ENCODE measurements at places on chromosomes 13 and 19. TPM values are rescaled to one million over a fixed set of nuclear protein-coding genes. Genes with fewer than 3 reads are reported as not detected.

Gene RBM42
- total RNA-seq: 88.9 TPM

Gene CYSLTR2
- not detected for total RNA-seq

Gene CASP14
- not detected for total RNA-seq

Gene RGL3
- total RNA-seq: 1.1 TPM

Gene PLEKHA4
- total RNA-seq: 31.0 TPM

Gene CELF5
- total RNA-seq: not detected

Gene GZMM
- not detected for total RNA-seq

- H3K27me3 ChIP-seq: no peaks in the 10 kb centered on the region
- peak overlapping the region; percentile 40 for H3K4me3 ChIP-seq
- H3K27ac ChIP-seq: no peak overlapping the region
- peaks cover 19% of the 10 kb centered on the region for H3K4me1 ChIP-seq
- H3K36me3 ChIP-seq: no peaks in the 10 kb centered on the region
- DNase-seq: no peak
These were observed 1.7 kb downstream of the ANO8 start for GRCh38 chr19:17332677-17333581.

DNA sequence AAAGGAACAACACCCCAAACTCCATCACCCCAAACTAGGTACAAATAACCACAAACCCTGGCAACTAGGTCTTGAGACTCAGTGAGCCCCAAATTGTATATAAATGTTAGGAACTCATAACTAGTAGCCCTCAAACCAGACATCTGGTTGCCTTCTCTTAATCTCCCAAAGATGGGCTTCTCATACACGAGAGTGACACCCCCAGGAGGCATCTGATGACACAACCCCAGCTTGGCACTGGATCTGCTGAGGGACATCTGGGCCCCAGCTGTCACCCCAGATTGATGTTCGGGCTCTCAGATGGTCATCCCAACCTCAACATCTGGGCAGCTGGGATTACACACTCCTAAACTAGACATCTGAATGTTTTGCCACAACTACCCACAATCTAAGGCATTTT lies 14.8 kb downstream of the RABAC1 start:
- no peaks in the 10 kb centered on the region for H3K4me1 ChIP-seq
- H3K36me3 ChIP-seq: no peaks in the 10 kb centered on the region
- no peak for DNase-seq
- no peak overlapping the region for H3K27ac ChIP-seq

- H3K36me3 ChIP-seq: no peaks in the 10 kb centered on the region
- no peak for DNase-seq
- H3K27ac ChIP-seq: peak overlapping the region; percentile 91
- no peaks in the 10 kb centered on the region for H3K27me3 ChIP-seq
- peaks cover 43% of the 10 kb centered on the region for H3K4me1 ChIP-seq
- peak overlapping the region; percentile 66 for H3K4me3 ChIP-seq
These were observed 208.0 kb downstream of the SPRY2 start for GRCh38 chr13:80132741-80133601.

- H3K36me3 ChIP-seq: no peaks in the 10 kb centered on the region
- no peak for DNase-seq
- H3K27ac ChIP-seq: no peak overlapping the region
- no peaks in the 10 kb centered on the region for H3K4me1 ChIP-seq
- H3K4me3 ChIP-seq: no peak overlapping the region
These were observed 58.3 kb upstream of the CLDN10 start for GRCh38 chr13:95494082-95494681.

DNA sequence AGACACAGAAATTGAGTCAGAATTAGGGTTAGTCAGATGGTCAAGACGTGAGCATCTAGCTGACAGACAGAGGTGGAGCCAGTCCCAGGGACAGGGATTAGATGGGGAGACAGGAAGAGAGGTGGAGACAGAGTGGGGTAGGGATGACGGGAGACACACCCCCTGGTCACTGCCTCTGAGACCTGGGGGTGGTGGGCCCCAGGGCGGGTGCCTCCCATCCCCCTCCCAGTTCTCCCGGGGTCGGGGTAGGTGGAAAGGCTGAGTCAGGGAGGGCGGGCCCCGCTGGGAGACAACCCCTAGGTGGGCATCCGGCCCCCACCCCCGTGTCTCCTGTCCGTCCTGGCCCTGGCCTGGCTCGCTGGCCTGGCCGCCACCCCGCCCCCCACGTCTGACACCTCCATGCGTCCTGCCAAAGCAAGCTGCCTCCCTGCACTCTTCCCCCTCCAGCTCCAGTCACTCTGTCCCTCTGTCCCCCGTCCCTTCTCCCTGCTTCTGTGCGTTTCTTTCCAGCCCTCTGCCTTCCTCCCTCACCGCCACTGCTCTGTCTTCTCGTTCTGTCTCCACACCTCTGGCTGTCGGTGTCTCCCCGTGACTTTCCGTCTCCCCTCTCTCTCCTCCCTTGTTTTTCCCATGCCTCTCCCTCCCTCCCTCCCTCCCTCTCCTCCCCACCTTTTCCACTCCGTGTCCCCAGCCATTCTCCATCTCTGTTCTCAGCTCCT lies 15.1 kb downstream of the CCDC97 start:
- peak; percentile 89 for DNase-seq
- peak overlapping the region; percentile 100 for H3K27ac ChIP-seq
- no peaks in the 10 kb centered on the region for H3K27me3 ChIP-seq
- H3K4me1 ChIP-seq: peaks cover 83% of the 10 kb centered on the region
- H3K36me3 ChIP-seq: peaks cover 9% of the 10 kb centered on the region

GRCh38 chr13:114272977-114273376 lies 8.4 kb upstream of the UPF3A start:
- H3K27me3 ChIP-seq: no peaks in the 10 kb centered on the region
- H3K36me3 ChIP-seq: peaks cover 54% of the 10 kb centered on the region
- no peak overlapping the region for H3K27ac ChIP-seq
- DNase-seq: no peak

- DNase-seq: no peak
- H3K4me1 ChIP-seq: peaks cover 18% of the 10 kb centered on the region
- no peaks in the 10 kb centered on the region for H3K36me3 ChIP-seq
- H3K27ac ChIP-seq: no peak overlapping the region
- H3K27me3 ChIP-seq: peaks cover 4% of the 10 kb centered on the region
These were observed 85.7 kb downstream of the ZAR1L start for GRCh38 chr13:32229443-32229842.

DNA sequence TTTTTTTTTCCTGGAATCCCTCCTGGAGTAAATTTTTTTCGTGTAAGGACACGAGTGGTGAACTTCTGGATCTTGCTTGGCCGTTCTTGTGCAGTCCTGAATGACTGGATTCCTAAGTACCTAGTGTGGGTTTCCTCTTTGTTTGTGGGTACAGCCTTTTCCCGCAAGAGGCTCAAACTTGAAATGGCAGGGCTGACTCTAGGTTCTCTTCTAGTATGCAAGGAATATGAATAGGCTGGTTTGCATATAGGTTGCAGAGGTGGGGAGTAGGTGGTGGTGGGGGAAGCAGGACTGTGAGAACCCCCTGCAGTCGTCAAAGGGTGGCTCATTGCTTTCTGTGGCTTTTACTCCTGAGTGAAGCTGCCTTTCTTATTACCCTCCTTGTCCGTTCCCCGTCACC lies 13.6 kb downstream of the UBAC2 start:
- no peak for DNase-seq
- peaks cover 5% of the 10 kb centered on the region for H3K36me3 ChIP-seq
- H3K27ac ChIP-seq: no peak overlapping the region
- no peaks in the 10 kb centered on the region for H3K27me3 ChIP-seq
- H3K4me3 ChIP-seq: no peak overlapping the region

DNA sequence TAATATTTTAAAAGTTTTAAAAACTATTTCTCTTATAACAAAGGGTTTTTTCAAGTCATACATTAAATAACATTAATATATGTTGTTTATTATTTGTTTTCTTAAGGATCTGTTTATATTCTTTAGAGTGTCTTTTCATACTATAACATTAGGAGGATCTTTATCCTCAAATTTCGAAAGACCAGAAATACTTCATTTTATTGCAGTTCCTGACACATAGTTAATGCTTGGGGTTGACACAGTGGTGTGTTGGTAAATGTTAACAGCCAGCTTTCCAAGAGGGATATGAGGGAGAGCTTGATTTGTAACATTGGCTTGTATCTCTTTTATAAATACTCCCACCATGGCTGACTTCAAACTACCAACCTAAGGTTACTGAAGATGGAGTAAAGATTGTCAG lies 126.6 kb upstream of the KLF5 start:
- H3K27ac ChIP-seq: no peak overlapping the region
- peaks cover 12% of the 10 kb centered on the region for H3K36me3 ChIP-seq
- H3K4me1 ChIP-seq: no peaks in the 10 kb centered on the region
- DNase-seq: no peak

- peaks cover 18% of the 10 kb centered on the region for H3K36me3 ChIP-seq
- peak overlapping the region; percentile 96 for H3K27ac ChIP-seq
- H3K4me1 ChIP-seq: peaks cover 63% of the 10 kb centered on the region
- no peaks in the 10 kb centered on the region for H3K27me3 ChIP-seq
- no peak for DNase-seq
These were observed 73.7 kb upstream of the NPAS1 start for GRCh38 chr19:46945694-46946489.

DNA sequence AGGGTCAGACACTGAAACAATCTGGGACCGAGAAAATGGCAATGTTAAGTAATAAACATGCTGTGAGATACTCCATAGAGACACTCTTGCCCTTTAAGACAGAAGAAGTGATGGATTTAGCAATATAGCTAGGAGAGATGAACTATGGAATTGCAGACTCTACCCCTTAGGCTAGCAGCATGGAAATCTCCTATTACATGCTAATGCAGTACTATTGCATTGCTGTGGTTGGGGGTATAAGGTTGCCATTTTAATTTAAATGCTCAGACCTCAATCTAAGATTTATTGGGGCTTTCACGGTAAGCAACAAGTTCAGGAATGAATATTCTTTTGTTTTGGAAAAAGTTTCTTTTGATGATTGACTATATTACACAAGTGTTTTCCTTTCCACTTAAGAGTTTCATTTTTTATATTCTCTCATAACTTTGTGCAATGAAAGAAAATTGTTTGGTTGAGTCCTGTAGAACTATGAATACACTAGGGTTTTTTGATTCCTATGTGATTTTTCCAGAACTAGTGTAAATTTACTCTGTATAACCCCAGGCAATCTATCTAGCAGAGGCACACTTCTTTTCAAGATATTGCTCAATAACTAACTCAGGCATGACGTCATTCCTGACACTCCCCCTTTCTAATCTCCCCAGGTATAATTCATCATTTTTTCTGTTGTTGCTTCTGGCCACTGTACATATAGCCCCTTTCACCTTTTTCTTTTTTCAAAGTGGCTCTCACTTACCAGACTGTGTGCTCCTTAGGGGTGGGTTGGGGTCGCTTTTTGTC lies 394.7 kb upstream of the KLF12 start:
- H3K27ac ChIP-seq: no peak overlapping the region
- no peaks in the 10 kb centered on the region for H3K27me3 ChIP-seq
- H3K4me3 ChIP-seq: no peak overlapping the region
- DNase-seq: no peak
- H3K36me3 ChIP-seq: peaks cover 2% of the 10 kb centered on the region

DNA sequence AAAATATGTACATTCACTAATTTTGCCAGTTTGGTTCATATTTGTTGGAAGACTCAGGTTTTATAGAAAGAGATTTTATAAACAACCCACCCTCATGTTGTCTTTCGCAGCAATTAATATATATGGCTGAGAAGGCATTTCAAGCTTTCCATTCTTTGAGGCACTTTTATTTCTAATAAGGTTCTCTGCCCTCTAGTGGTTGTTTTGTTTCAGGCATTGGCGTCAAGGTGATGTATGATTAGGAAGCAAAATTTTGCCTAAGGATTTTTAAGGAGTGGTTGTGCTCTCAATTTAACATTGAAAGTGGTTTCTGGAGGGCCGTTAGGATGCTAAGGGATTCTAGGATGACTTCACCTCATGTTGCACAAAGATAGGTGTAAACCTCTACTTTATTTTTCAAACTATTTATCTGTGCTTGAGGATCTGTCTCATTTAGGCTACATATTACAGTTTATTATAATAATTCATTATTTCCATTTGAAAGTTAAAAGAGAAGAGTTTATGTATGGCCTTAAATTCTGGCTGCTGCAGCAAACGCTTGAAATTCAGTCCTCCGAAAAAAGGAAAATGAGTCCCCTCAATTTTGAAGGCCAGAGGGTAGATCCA lies 35.9 kb downstream of the OXGR1 start:
- DNase-seq: no peak
- no peak overlapping the region for H3K4me3 ChIP-seq
- peaks cover 52% of the 10 kb centered on the region for H3K27me3 ChIP-seq
- H3K27ac ChIP-seq: no peak overlapping the region

DNA sequence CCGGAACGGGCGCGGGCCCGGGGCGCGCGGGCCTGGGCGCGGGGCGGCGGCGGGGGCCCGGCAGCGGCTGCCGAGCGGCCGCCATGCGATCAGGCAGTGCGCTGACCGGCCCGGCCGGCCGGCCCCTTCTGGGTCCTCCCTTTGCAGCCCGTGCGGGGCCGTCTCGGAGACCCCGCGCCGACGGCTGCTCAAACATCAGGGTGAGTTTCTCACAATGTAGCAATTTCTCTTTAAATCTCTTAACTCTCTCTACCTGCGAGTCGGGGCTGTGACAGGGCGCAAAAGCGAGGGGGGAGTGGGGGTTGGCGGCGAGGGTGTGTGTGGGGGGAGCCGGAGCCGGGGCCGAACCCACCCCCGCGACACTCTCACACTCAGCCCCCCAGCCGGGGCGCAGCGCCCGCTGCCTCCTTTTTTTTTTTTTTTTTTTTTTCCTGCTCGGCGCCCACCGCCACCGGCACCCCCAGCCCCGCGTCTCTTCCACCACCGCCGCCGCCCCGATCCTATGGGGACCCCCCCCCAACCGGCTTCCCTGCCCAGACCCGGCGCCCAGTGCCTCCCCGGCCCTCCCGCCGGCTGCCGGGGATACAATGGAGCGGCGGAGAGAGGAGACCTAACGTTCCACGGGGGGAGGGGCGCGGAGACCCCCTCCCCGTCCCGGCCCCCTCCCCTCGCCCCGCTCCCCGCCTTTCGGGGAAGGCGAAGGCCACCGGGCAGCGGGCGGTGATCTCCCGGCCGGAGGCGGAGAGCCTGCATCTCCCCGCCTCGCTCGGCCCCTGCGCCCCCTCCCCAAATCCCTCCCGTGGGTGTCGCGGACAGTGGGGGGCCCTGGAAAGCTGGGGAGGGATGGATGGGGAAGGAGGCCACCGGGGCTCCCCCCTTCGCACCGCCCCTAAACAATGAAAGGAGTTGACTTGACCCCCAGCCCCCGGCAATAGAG lies at the start of gene BICRA:
Gene BICRA (plus strand): TSS at position 166 of the 937 bp plus-strand sequence. CDS start 64,441 bp downstream, outside the sequence.
- H3K4me3 ChIP-seq: peak within 1 kb of the TSS; percentile 92
- H3K27me3 ChIP-seq: no peaks in the 10 kb centered on the region
- peak; percentile 95 for DNase-seq

- DNase-seq: no peak
- no peaks in the 10 kb centered on the region for H3K4me1 ChIP-seq
- no peaks in the 10 kb centered on the region for H3K27me3 ChIP-seq
- H3K27ac ChIP-seq: no peak overlapping the region
- H3K4me3 ChIP-seq: no peak overlapping the region
These were observed 9.5 kb downstream of the RUBCNL start for GRCh38 chr13:46377554-46377953.

- no peak overlapping the region for H3K27ac ChIP-seq
- no peaks in the 10 kb centered on the region for H3K27me3 ChIP-seq
- peak; percentile 27 for DNase-seq
- no peak overlapping the region for H3K4me3 ChIP-seq
These were observed 786.7 kb downstream of the UQCRFS1 start for GRCh38 chr19:28426110-28426729.

- H3K4me3 ChIP-seq: no peak overlapping the region
- peaks cover 25% of the 10 kb centered on the region for H3K27me3 ChIP-seq
- peaks cover 5% of the 10 kb centered on the region for H3K4me1 ChIP-seq
These were observed 16.8 kb upstream of the TM9SF2 start for GRCh38 chr13:99484473-99484872.

GRCh38 chr13:19181621-19182485 lies at the start of gene TUBA3C:
Gene TUBA3C (minus strand): TSS chr13:19181824. CDS start chr13:19181747, 77 bp downstream.
- H3K4me1 ChIP-seq: no peaks in the 10 kb centered on the region
- no peaks in the 10 kb centered on the region for H3K36me3 ChIP-seq
- DNase-seq: peak; percentile 79
- no peaks in the 10 kb centered on the region for H3K27me3 ChIP-seq
